ENCODE measurements at places on chromosomes 1 and 21.

DNA sequence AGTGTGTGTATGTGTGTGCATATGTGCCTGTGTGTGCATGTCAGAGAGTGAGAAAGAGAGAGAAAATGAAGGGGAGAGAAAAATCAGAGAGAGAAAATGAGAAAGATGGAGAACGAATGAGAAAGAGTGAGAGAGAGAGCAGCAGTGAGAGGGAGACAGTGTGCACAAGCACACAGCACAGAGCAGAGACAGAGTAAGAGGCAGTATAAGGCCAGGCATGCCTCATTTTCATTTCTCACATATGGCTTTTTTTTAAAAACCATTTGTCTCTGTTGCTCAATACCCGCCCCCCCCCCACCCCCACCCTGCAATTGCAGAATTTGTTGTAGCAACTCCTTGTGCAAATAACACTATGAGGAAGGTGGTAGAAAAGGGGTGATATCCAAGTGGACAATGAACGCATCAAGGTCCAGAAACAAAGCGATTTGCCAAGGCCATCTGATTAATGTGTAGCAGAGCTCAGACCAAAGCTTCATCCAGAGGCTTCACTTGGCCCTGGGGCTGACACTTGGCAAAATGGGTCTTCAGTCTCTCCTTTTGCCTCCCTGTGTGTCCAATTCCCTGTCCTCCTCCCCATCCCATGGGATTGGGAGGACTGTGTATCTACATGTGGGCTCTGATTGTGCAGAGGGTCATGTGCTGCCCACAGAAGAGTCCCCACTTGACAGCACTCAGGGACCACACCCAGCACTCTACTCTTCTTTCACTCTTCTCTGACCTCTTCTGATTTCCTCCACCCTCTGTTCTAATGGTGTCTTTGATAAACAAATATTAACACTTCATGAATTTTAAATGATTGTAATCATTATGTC is 38.9 kb upstream of the HSD3B1 start:
- no peak for DNase-seq

DNA sequence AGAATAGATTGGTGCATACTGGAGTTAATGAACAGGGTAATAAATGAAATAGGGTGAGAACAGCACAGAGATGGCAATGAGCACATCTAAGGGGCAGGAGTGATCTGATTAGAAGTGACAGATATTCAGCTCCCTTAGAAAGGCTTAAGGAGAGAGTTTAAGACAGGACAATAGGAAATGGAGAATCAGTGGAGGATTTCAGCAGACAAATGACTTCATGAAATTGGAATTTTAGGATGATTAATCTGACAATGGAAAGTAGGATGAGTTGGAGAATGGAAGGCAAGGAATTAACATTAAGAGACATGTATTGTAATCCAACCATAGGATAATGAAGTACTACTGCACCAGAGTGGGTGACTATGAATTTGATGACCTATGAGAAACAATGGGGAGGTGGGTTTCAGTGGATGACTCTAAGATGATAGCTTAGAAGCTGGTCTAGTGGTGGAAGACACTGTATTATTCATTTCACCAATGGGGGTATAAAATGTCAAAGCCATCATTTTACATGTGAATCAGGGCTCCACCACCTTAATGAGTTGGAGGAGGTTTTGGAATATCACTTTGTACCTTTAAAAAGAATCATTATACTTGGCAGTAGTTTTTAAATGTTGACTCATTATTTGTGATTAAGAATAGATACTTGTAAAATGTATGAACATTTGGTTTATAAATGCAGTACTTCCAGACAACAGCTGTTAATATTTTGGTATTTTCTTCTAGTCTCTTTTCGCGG is 139.1 kb downstream of the PLA2G4A start:
- DNase-seq: no peak

DNA sequence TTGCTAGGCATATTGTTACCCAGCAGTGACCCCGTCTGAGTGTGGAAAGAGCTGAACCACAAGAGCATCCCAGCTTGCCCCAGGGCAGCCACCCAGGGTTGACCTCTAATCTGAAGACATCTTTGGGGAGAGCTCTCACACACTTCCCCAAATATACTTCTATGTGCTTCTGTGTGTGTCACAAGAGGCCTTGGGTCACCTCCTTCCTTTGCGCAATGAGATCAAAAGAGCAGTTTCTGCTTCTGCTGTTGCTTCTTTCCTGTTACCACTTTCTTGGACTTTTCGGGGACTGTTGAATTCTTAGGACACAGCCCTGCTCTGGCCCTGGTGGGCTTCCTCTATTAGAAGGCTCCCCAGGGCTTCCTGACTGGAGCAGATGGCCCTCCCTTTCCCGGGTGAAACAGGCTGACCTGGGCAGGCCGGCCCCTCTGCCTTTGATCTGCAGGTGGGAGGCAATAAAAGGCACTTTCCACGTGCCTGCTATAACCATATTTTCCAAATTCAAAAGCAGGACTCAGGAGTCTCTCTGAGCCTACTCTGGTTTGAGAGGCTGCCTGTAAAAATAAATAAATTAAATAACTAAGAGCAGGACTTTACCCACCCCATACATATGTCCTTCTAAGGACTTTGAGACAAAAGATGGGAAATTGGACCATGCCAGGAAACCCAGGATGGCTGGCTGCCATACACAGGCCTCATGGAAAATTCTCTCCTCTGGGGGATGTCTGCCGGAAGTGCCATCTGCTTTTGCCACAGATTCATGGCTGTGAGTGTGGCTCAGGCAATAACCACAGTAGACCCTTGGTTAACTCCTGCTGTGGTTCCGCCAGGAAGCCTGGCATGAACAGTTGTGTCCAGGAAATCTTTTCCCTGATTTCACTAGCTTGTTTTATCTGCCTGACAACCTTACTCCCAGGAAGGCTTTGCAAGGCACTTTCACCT is 28.3 kb upstream of the RCSD1 start:
- DNase-seq: peak; percentile 50

DNA sequence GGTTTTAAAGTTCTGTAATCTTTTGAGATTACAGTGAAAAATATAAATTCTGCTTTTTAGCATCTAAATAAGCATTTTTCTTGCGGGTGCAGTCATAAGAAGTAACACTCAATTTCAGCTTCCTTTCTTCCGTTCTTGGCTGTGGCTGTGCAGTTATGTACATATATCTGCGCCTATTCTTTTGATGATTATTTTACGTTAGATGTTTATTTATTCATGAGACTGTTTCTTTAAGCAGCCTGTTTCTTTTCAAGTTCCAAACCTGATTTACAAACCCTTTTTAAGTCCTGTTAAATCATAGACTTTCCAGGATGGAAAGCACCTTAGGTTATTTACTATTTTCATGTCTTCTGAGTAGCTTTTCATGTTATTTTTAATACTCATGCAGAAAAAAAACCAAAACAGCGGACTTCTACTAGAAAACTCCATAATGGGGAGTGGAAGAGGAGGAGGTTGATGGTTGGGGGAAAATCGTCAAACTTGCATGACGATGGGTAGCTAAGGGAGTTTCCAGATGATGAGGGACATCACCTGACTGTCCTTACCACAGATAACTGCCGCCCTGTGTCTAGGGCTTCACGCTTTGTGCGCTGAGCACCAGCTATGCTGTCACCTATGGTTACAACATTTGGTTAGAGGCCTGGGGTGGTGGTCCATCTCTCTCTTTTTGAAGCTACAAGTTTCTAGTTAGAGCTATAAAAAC is 2.6 kb downstream of the PRDM2 start:
- DNase-seq: peak; percentile 8

DNA sequence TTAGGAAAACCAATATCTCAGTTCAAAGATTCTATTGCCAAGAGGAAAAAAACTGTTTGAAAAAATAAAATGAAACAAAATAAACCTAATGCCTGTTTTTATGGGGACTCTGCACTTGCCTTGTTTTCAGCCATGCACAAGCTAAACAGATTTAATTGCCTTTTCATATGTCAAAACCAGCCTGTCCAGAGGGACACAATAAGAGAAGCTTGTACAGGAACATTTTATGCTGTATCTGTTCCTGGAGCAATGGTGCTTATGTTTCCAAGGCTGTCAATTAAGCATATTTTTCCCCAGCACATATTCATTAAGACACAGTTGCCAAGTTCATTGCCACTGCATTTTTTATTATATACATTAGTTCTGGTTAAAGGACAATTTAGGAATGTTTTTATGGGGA is 470.9 kb downstream of the LRRIQ3 start:
- no peak for DNase-seq

DNA sequence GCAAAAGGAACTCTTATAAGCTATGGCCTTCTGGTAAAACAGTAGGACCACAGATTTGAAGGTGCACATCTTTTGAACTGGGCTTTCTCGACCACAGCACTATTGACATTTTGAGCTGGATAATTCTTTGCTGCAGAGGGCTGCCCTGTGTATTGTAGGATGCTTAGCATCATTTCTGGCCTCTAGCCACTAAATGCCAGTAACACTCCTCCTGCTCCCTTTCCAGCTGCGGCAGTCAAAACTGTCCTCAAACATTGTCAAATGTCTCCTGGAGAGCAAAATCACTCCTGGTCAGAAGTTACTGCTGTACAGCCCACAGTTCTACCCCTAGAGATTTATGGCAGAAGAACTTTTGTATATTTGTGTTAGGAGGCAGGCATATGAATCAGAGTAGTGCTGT is 836.7 kb downstream of the PLA2G4A start:
- DNase-seq: no peak

- peak; percentile 48 for DNase-seq
Measured at GRCh38 chr1:83882906-83883305, 116.0 kb downstream of the TTLL7 start.

DNA sequence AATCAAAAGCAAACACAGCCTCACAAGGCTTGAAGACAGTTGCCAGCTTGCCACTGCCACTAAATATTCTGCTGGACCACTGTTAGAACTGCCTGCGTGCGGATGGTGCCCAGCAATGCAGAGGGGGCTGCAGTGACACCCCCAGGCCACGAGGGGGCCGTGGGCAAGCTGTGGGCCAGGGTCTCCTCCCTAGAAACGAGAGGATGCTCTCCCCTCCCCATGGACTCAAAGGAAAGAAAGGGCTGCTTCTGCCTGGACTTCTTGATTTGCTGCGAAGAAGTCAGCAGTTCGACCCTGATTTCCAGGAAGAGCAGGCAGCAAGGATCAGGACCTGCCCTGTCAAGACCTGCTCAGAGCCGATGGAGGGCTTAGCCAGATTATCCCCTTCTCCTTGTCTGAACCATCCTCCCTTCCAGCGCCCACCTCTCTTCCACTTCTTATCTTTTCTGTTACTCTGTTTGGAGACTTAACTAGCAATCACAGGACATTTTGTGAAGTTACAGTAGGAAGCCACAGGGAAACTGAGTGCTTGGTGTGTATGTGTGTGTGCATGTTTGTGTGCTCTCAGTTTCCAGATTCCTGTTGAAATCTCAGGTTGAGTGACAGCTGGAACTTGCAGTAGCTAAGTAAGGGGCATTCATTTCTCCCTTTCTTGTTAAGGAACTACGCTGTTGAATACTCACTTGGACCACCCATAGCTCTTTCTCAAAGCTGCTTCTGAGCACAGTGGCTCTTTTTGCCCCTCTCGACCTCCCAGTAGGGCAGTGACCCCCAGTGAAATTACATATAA is 2.7 kb downstream of the MAN1C1 start:
- DNase-seq: peak; percentile 76

GRCh38 chr21:35482096-35482495 is 433.0 kb upstream of the RUNX1 start:
- DNase-seq: no peak

DNA sequence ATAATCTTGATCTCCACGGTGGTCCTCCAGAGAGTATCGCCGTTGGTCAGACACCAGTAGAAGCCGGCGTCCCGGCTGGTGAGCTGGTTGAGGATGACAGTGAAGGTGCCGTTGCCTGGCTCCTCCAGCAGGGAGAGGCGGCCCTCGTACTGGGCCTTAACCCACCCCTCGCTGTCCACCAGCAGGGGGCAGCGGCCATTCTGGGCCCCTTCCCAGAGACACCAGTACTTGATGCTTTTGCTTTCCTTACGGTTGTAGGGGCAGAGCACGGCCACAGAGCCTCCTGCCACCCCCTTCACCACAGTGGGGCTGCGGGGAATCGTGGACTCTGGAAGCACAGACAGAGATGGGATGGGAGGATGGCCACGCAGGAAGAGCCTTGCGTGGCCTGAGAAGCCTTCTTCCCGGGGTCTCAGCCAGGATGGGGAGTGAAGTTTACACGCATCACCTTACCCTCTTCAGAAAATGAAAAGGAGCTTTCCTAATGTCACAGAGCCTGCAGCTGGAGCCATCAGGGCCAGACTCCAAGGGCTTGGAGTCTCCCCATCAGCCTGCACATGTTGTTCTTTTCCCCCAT is 10.7 kb downstream of the PIGR start:
- no peak for DNase-seq

DNA sequence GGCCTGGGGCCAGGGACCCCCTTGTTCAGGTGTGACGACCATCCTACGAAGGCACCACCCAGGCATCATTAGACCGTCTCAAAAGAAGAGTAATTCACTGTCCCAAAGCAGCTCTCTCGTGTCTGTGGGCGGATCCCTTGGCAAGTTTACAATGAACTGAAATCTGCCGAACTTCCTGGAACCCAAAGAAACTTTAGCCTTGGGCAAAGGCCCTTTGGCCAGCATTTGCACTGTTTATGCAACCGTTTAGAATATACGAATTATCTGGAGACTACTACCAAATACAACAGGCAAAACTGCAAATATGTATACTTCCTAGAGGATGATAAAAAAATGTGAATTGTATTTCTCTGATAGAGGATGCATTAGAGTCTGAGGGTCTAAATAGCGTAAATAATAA is 1.4 kb upstream of the SOD1 start:
- no peak for DNase-seq

DNA sequence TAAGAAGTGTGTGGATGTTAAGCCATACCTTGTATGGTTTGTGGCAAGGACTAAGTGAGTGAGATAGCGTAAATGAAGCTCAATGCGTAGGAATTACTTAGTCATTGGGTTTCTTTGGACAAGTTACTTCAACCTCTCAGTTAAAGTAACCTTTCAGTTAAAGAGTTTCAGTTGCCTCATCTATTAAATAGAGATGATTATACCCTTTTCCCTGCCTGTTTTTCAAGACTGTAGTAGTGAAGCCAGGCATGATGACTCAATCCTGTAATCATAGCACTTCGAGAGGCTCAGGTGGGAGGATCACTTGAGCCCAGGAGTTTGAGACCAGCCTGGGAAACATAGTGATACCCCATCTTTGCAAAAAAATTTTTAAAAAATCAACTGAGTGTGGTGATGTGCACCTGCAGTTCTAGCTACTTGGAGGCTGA is 6.3 kb downstream of the ZMPSTE24 start:
- no peak for DNase-seq

DNA sequence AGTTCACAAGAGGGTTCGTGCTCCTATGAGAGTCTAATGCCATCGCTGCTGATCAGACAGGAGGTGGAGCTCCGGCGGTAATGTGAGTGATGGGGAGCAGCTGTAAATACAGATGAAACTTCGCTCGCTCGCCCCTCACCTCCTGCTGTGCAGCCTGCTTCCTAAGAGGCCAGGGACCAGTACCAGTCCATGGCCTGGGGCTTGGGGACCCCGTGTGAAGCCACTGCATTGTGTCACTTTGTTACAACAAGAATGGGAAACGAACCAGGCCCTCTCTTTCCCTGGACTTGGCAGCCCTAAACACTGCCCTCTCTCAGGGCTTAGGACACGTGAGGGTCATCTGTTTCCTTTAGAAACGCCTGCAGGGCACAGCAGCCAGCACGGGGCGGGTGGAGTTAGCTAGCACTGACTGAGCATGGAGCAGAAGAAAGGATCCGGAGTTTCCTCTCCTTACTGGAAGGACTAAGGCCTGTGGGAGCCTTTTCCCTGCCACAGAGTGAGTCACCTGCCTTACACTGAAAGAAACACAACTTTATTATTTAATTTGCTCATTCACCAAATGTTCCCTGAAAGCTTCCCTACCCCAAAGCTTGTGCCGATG is 185.2 kb upstream of the TMEM51 start:
- peak; percentile 81 for DNase-seq

GRCh38 chr1:27009601-27010197 is 3.0 kb downstream of the TENT5B start:
- peak; percentile 19 for DNase-seq

GRCh38 chr1:174880171-174880570 is 119.6 kb upstream of the CACYBP start:
- DNase-seq: no peak
